ENCODE measurements at places on chromosomes 7 and 10.
A peak's percentile ranks its signal among the peaks of the same experiment; 100 is the strongest.

DNA sequence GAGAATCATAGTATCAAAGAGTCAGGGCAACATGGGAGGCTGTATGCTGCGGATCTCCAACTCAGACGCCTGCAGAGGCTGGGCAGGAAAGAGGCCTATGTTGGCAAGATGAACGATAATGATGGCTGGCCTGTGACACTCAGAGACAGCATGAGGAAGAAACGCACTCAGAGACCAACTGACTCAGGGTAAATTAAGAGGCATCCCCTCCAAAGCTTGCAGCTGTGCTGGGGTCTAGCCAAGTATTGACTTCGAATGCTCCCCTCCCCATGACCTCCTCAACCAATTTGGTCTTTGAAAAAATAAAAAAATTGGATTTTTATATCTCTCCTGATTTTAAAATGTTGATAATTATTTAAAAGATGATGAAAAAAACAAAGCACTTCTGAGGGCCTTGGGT, 718.9 kb downstream of the GRID1 start:
- peak; percentile 44 for DNase-seq

GRCh38 chr10:117408436-117409384, 33.5 kb upstream of the PDZD8 start:
- no peak for DNase-seq

GRCh38 chr10:62582804-62583208, 208.6 kb downstream of the ZNF365 start:
- DNase-seq = peak; percentile 50

GRCh38 chr10:60733826-60734225, 44.5 kb upstream of the CDK1 start:
- no peak for DNase-seq

DNA sequence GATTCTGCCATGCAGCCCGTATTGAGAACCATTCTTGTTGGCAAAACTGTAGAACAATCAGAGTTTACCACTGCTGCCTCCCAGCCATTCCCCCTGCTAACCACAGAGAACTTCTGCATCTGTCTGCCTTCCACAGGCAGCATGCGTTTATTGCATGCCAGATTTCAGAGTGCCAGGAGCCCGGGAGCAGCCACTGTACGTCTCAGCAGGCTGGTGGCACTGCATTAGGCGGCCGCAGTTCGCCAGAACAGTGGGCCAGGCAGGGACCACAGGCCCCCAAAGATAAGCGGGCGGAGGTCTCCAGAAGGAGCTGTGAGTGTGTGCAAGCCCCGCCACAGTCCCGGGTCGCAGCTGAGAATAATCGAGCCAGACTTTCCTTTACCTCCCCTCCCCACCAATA, 31.8 kb downstream of the ZNF467 start:
- DNase-seq = no peak

DNA sequence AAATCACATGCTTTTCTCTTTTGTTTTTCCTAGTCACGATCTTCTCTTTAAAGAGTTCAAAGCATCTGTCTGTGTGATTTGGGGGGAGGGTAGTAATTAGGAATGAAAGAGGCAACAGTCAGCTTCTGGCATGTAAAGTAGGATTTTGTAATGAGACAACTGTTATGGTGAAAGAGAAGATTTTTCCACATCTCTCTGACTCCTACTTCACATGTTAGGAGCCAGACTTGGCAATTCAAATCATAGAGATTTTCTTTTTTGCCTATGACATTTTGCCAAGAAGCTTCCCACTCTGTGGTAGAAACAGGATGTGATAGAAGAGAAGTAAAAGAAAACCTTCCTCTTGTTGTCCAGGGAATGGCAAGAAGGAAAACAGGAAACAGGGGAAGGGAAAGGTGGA, 38.3 kb upstream of the KLHL7 start:
- DNase-seq = no peak

- DNase-seq = no peak
These were observed 440.6 kb downstream of the PARD3 start for GRCh38 chr10:34374356-34375045.

GRCh38 chr10:92574548-92575261, 812 bp upstream of the IDE start:
- DNase-seq = no peak

- DNase-seq = no peak
These were observed 63.0 kb downstream of the TCERG1L start for GRCh38 chr10:131248376-131249165.

DNA sequence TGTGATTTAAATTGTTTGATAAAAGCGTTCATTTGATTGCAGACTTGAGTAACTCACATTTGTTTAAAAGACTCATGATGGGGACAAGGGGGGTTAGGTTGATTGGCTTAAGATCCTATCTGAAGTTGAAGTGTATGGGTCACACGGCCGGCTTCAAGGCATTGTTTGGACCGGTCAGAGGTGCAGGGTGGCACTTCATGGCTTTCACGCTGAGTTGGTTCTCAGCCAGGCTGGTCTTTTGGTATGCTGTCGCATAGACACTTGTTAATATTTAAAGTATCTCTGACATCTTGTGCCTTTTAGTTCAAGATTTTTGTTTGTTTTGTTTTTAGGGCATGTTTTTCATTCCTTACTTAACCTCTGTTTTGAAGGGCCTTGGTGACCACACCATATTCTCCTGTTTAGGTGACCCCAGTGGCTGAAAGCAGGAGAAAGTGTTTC, 58.1 kb downstream of the CCNY start:
- no peak for DNase-seq

DNA sequence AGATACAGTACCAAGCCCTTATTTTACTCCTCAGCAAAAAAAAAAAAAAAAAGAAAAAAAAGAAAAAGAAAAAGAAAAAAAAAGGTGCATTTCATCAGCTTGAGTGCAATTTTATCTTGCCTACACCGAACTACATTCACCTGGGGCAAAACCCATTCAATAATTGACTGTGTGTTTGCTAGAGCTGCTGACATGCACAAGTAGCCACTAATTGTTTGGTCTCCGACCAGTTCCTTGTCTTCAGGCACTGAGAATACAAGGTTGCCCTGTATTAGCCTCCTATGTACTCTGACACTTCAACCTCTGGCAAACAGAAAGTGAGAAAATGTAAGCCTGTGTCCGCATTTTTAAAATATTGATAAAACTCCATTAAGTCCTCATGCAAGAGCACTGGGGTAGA, 1579.4 kb upstream of the LRRTM3 start:
- DNase-seq = no peak

DNA sequence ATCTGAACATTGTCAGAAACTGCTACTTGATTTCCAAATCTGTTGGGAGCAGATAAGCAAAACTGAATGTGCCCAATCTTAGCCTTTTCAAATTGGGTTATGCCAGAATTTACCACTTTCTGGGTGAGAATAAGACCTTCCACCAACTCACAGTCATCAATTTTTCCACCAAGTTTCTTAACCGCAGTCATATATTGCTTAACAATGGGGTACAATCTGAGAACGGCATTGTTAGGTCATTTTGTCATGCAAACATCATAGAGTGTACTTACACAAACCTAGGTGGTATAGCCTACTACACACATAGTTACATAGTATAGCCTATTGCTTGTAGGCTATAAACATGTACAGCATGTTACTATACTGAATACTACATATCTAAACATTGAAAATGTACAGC, 16.0 kb downstream of the MRPS33 start:
- no peak for DNase-seq

DNA sequence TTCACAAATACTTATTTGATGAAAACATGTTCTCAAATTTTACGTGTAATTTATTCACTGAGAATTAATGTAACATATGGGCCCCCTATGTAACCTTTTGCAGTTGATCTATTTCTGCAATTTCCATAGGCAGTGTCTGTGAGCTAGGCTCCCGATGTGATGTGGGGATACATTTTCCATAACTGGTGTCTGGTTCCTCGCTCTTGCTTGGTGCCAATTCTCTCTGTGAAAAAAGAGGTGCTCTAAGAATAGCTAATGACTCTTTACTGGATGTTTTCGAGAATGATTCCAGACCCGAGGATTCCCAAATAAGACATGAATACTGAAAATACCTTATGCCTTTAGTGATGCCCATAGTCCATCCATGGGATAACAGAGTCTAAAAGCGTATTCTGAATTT, 286.7 kb upstream of the FZD8 start:
- DNase-seq = peak; percentile 62

GRCh38 chr7:75804004-75804403, 9.6 kb downstream of the CCL24 start:
- DNase-seq = no peak

- DNase-seq = peak; percentile 65
These were observed 12.6 kb downstream of the KLLN start for GRCh38 chr10:87850742-87851205.

DNA sequence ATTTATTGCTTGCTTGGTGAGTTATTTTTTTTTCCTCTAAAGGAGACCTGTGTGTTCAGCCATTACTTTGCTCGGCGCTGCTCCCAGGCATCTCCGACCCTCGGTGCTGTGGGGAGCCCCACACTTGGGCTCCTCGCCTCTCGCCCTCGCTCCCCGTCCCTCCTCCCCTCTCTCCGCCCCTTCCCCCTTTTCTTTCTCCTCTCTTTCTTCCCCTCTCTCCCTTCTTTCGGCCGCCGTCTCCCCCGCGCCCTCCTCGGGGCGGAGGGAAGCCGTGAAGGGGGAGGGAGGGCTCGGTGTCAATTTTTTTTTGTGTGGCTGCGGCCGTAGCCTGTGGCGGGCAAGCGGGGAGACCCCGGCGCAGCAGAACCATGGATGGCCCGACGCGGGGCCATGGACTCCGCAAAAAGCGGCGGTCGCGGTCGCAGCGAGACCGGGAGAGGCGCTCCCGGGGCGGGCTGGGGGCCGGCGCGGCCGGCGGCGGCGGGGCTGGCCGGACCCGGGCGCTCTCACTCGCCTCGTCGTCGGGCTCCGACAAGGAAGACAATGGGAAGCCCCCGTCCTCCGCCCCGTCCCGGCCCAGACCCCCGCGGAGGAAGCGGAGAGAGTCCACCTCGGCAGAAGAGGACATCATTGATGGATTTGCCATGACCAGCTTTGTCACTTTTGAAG, 1.1 kb downstream of the AUTS2 start:
- peak; percentile 64 for DNase-seq

GRCh38 chr10:93123766-93124165, 50.1 kb downstream of the CYP26A1 start:
- no peak for DNase-seq

DNA sequence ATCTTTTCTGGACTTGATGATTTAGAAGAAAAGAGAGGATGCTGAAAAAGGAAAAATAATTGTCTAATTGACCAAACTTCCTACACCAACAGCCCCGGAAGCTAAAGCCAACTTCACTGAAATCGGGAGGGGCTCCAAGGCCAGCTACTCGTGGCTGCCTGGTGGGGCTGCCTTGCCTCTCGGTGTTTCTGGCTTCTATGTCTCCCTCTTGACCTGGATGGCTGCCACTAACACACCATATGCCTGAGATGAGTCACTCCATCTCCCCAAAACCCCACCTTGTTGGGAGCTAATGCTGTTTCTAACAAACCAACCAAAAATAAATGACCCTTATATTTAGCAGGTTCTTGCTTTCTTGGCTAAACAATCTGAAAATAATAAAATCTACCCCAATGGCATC, 87.6 kb upstream of the AFAP1L2 start:
- no peak for DNase-seq

Data from right hindlimb (tissue), 1 donor.